Fibroblast of lung (primary cell): ENCODE measurements at places on chromosomes 4 and X. TPM values are rescaled to one million over a fixed set of nuclear protein-coding genes. Genes with fewer than 3 reads are reported as not detected.

The ADGRL3 gene
- under 0.01 and 0.26 TPM in 2 replicates for total RNA-seq

The NXT2 gene
- 13.5 and 14.6 TPM in 2 replicates for total RNA-seq

The KLHL34 gene
- 0.17 TPM in 1 of 2 replicates, not detected in the other for total RNA-seq

The C4orf36 gene
- total RNA-seq = 2.8 and 6.3 TPM in 2 replicates

The ABLIM2 gene
- 0.26 and 0.66 TPM in 2 replicates for total RNA-seq

The CFAP299 gene
- total RNA-seq = 2.3 and 16.2 TPM in 2 replicates

The HAUS7 gene
- total RNA-seq = 7.3 and 10.5 TPM in 2 replicates

The NCAPG gene
- 3.9 and 10.1 TPM in 2 replicates for total RNA-seq

The STPG2 gene
- total RNA-seq = under 0.01 and 0.17 TPM in 2 replicates

The TRIM75 gene
- not detected in 2 replicates for total RNA-seq

The TRAM1L1 gene
- total RNA-seq = 3.1 and 5.0 TPM in 2 replicates

The CDKN2AIP gene
- 19.0 and 20.5 TPM in 2 replicates for total RNA-seq

The DRP2 gene
- total RNA-seq = under 0.01 and 0.50 TPM in 2 replicates

The HHIP gene
- under 0.01 TPM in 2 replicates for total RNA-seq

The ODAPH gene
- not detected in 2 replicates for total RNA-seq

The CFI gene
- total RNA-seq = 10.2 and 36.0 TPM in 2 replicates

The CXCL3 gene
- 1.3 and 2.5 TPM in 2 replicates for total RNA-seq

The CSAG1 gene
- not detected in 2 replicates for total RNA-seq

The CDKL2 gene
- total RNA-seq = 1.8 and 2.3 TPM in 2 replicates

The DUX4 gene
- not detected in 2 replicates for total RNA-seq

The CD99L2 gene
- 36.2 and 40.6 TPM in 2 replicates for total RNA-seq

The VCX gene
- total RNA-seq = not detected in 2 replicates

The SSX3 gene
- not detected in 2 replicates for total RNA-seq

The CLRN2 gene
- not detected in 2 replicates for total RNA-seq

The ZNF518B gene
- total RNA-seq = 20.0 and 28.5 TPM in 2 replicates

The VCX2 gene
- total RNA-seq = not detected in 2 replicates

The ETNPPL gene
- not detected in 2 replicates for total RNA-seq

The FAT4 gene
- total RNA-seq = 9.0 and 17.8 TPM in 2 replicates

The FDCSP gene
- not detected in 2 replicates for total RNA-seq

The S100G gene
- total RNA-seq = not detected in 2 replicates

The UGT2B17 gene
- not detected in 2 replicates for total RNA-seq

The LEF1 gene
- 1.3 and 1.8 TPM in 2 replicates for total RNA-seq
